ENCODE measurements at places on chromosomes 7 and 10. TPM values are rescaled to one million over a fixed set of nuclear protein-coding genes. Genes with fewer than 3 reads are reported as not detected.

Gene TAC1
- 11.1 TPM for total RNA-seq

Gene MEST
- total RNA-seq, result 0.06 TPM

Gene INA
- not detected for total RNA-seq

Gene TMEM196
- total RNA-seq, result not detected

Gene PPP1R3C
- total RNA-seq, result 5.2 TPM

Gene ZNF777
- 3.8 TPM for total RNA-seq

Gene PRRT4
- 0.21 TPM for total RNA-seq

Gene BLNK
- 0.10 TPM for total RNA-seq

Gene PANK1
- 6.5 TPM for total RNA-seq

Gene AKR1C1
- total RNA-seq, result 238 TPM

Gene LIPF
- total RNA-seq, result not detected

Gene WDR11
- total RNA-seq, result 27.0 TPM

Gene CPA5
- not detected for total RNA-seq

Gene CCDC172
- 0.06 TPM for total RNA-seq

Gene ASB13
- 9.1 TPM for total RNA-seq

Gene NEUROD6
- total RNA-seq, result not detected

Gene EEPD1
- 9.4 TPM for total RNA-seq

Gene OGDHL
- 0.37 TPM for total RNA-seq

DNA sequence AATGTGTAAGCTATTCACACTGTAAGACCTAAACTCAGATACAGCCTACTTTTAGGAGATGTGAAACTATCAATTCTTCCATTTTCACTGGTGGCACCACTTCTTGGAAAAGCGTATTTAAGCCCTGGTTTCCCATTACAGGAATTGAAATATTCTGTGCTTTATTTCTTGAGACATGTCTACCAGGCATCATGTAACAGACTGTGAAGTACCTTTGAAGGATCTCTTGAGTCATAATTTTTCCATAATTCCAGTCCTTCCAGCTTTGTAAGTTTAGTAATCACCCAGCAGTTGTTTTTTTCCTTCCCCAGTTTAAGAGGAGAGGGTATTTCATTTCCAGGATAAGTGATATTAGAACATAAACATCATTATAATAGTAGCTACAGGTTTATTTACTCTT lies 186.0 kb upstream of the PRPS1L1 start:
- DNase-seq, result no peak

DNA sequence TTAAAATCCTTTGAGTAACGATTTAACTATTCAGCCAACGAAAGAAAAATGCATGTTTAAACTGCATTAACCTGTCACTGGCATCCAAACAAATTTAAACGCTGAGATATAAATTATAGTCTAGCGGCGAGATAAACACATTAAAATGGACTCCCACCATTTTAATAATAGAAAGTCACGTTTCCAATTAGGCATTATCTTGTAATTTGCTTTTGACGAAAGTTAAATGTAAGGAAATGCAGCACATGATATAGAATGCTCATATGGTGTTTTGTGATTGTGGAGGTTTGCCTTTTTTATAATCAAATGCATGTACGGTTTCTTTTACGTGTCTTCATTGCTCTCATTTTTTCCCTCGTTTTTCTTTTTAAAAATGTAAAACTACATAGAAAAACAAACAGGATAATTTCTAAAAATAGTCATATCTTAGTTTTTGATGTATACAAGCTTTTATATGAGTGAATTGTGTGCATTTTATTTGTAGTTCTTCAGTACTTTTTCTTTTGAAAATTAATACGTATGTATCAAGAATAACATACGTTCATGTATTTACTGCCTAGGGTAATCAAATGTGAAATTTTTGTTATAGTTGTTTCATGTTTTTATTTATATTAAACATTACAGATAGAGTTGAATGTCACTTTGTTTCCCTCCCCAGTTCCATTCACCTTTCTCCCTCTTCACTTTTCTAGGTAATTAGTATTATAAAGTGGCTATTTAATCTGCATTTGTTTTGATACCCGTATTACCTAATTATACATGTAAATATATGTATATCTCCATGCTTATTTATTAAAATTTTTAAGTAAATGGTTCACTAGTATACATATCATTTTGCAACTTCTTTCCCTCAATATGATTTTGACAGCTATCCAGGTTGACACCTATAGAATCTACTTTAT lies 1.1 kb upstream of the KLF14 start:
- no peak for DNase-seq

DNA sequence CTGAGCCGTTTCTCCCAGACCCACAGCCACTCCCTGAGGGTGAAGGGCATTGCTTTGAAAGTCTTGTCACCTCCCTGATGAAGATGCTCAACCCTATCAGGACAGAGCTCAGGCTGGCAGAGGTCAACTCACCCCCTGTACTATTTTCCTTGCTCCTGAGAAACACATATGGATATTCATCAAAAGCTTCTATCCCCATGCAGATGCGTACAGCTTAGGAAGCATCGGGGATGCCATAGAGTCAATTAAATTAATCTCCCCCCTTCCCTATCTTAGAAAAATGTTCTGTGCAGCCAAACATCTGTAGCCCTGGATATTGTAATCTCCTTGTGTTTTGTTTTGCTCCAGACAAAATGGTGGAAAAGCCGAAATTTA lies 67.2 kb downstream of the EMX2 start:
- no peak for DNase-seq

DNA sequence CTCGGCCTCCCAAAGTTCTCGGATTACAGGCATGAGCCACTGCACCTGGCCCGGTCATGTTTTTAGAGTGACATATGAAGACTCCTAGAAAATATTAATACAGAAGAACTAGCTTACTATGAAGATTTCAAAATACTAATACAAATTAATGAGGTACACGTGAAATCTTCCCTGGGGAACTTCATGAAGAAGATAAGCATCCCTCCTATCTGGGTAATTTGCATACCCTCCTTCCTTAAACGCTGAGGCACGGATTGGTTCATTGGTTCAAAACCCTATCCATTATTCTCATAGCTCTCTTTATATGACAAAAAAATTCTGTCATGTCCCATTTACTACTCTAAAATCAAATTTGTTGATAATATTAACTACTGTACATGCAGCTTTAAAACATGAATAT lies 224.8 kb upstream of the KLF14 start:
- no peak for DNase-seq

- no peak for DNase-seq
These were observed 11.0 kb upstream of the PIP start for GRCh38 chr7:143120691-143121405.

DNA sequence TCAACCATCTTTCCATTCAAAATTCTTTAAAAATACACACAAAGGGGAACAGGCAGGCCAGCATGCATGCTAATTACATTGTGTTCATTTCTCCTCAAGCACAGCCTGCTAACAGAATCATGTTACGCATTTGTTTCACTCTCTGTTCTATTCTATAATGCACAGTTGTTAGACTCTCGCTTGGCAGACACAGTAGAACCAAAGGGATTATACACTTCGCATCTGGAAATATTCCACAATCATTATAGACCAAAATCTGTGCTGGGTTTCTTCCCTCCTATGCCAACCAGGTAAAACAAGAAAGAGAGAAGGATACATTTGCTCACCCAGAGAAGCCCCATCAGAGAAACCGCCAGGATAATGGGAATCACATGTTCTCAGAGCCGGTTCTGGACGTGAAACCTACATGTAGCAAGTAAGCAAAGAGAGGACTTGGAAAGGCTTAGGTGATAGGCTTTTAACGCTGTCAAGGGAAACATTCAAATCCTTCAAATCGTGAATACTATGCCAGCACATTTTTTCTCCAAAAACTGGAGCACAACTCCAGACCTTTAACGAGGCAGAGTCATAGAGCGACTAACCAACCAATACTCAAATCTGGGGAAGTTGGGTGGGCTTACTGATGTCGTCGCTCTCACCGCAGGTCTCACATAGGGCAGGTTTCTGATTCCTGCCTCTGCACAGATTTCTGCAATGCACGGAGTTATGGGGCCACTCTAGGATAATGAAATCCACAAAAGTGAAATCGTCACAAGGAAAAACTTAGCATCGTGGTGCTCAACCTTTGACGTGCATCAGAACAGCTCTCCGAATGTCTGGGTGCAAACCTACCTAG lies 380.5 kb upstream of the AUTS2 start:
- no peak for DNase-seq

- DNase-seq, result no peak
These were observed 86.2 kb downstream of the PLXDC2 start for GRCh38 chr10:19902456-19902855.

DNA sequence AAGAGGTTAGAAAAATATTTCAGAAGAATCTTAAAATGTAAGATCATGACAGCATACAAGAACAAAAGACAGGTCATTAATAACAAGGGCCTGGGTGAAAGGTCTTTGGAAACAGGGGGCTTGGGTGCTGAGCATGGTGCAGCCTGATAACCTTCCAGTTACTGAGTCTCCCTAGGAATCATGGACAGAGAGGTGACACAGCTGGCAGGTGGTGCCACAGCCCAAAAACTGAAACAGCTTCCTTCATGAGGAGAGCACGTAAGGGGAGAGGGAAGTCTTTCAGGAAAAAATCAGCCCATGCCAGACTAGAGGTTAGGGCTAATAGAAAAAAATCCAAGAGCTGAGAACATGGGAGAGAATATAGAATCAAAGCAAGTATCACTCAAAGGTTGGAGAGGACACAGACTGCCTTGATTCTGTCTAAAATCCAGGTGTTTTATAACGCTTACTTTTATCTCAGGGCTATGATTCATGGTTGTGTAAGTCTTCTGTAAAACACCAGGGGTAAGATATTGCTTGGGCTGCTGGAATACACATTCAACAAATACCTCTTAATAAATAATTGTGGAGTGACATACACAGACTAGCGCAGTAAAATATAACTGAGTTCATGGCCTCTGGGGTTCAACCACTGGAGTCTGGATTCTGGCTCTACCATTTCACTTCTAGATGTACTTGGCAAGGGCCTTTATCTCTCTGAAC lies 88.1 kb downstream of the SEMA3C start:
- DNase-seq, result peak; percentile 35

- DNase-seq, result peak; percentile 47
These were observed 90.9 kb upstream of the TNRC18 start for GRCh38 chr7:5514440-5515035.

GRCh38 chr7:25460433-25460832 lies 232.1 kb upstream of the NPVF start:
- no peak for DNase-seq

- no peak for DNase-seq
These were observed 357.4 kb downstream of the PLXNA4 start for GRCh38 chr7:132218876-132219275.

DNA sequence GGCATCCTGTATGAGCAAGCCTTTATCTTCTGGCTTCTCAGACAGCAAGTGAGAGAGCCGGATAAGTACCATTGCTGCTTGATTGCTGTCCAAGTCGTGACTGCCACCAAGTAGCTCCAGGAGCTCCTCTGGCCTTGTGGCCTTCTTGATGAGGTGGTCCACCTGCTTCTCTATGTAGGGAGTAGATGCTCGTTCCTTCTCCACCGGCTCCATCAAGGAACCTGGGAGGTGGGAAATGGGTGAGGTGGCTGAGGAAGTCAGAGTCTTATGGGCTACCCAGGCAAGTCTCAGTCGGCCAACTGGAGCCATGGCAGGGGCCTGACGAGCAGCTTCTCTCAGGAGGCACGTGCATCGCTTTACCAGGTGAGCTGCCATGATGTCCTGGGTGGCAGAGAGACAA lies 2.6 kb downstream of the TBRG4 start:
- DNase-seq, result no peak

GRCh38 chr10:124643330-124644009 lies 100.7 kb downstream of the FAM53B start:
- DNase-seq, result no peak

GRCh38 chr7:100583132-100584053 lies 2.5 kb downstream of the LRCH4 start:
- no peak for DNase-seq

DNA sequence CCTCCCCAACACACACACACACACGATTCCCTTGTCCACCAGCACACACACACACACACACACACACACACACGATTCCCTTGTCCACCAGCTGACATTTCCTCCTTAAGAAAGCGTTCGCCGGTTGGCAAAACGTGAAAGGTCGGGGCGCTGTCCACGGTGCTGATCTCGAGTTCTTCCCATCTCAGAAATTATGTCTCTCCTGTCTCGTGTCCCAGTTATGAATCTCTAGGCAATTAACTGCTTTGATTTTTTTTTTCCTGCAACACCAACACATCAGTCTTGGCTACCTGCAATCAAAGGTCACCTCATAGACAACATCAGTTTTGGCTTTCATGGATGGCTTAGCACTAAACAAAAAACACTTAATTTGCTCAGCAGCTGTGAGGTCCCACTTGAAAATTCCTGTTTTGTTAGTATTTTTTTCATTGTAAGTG lies 1.9 kb downstream of the INA start:
- no peak for DNase-seq

DNA sequence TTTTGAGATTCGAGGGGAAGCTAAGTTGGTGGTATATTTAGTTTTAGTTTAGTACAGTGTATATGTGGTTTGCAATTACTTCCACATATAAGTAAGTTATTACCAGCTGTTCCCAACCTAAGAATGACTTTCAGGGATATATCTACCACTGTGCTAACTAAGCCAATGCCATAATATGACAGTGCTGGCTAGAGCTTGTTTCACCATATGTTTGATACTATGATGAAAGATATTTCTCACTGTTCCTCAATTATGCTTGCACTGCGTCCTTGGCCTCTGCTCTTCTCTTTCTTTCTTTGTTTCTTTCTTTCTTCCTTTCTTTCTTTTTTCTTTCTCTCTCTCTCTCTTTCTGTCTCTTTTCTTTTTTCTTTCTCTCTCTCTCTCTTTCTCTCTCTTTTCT lies 113.8 kb upstream of the SKAP2 start:
- DNase-seq, result no peak

DNA sequence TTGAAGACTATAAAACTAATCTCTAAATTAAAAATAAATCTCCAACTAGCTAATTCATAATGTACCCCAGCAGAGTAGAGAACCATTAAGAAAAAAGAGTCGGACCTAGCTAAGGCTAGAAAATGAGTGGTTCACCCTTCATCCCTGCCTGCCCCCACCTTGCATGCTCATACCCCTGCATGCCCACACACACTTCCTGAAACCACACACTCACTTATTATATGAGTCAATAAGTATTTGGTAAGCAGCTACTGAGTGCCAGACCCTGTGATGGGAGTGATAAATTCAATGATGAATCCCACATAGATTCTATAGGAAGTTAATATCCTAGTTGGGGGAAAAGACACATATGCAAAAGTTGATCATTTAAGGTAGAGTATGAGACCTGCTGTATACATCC lies 152.9 kb upstream of the INHBA start:
- no peak for DNase-seq

- no peak for DNase-seq
These were observed 52.7 kb upstream of the FAM20C start for GRCh38 chr7:139561-140243.

GRCh38 chr10:27601503-27601902 lies 97.4 kb downstream of the RAB18 start:
- no peak for DNase-seq

GRCh38 chr10:3808689-3809199 lies 23.7 kb upstream of the KLF6 start:
- no peak for DNase-seq
